ENCODE measurements at places on chromosomes 12 and 14.

DNA sequence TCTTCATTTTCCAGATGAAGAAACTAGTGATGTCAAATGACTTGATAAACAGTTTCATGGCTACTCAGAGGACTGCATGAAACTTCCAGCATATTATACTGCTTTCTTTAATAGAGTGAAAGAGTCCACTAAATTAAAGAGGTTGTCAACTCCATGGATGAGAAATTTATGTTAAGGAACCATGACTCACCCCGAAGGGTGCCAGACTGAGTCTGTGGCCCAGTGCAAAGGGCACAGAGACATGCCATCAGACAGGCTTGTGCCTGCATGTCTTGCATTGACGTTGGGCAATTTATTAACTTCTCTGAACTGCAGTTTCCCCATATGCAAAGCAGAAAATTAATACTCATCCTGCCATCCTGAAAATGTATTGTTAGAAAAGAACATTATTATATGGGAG is 382.4 kb downstream of the APAF1 start:
- DNase-seq = no peak

DNA sequence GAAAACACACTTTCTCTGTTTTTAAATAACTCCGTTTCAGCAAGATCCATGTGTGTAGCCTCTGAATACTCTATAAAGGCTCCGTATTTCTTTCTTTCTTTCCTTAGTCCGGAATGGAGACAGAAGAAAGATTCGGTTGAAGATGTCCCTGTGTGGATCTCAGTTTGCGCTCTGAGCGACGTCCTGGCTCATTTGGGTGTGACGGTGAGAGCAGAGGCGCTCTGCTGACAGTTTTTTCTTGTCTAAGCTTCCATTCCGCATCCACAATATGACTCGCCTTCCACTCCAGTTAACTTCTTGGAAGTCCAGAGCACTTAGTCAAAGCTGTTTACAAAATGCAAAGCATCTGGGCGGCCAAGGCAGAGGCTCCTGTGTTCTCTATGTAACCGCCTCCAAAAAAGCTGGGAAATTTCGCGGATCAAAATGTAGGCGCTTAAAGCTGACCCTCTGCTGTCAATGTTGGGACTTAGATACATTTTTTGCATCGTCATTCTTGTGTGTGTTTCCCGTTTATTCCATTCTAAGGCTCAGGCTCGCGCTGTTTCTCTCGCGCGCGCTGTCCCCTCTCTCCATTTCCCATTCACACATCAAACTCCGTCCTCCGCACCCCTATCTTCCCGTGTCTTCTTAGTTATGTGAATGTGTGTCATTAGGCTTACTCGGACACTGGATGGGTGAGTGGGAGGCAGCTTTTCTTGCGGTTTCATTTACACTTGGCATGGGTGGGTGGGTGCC is 880 bp upstream of the FLRT2 start:
- peak; percentile 84 for DNase-seq

- DNase-seq = no peak
Observed at GRCh38 chr14:72499746-72500145, 394.2 kb downstream of the DPF3 start.

DNA sequence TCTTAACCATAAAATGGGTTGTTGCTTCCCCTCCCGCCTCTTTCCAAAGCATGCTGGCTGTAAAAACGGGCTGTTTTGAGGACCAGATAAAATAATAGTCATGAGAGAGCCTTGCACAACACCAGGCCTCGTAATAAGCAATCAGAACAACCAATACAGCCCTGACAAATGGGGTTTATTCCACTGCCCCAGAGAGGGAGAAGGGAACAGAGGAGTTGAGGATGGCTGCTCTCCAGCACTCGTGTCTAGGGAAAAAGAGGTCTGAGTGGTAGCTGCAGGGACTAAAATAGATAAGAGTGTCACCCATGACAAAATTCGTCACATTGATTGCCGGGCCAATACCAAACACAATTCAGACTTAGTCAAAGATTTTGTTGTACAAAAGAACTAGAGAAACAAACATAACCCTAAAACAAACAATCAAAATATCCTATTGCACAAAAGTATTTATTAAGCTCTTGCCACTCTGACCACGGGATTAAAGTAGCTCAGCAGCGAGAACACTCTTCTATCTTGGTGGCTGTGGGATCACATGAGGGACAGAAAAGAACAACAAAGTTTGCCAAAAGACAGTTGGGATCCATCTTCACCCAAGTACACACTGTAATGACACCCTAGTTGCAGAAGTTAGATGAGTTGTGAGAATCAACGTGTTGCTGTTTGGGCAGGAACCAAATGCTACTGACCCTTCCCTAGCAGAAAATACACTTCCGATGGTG is 188.0 kb downstream of the FOXN3 start:
- no peak for DNase-seq

GRCh38 chr14:50599700-50600444 is 39.9 kb downstream of the ATL1 start:
- peak; percentile 50 for DNase-seq

GRCh38 chr12:3613641-3614395 is 122.8 kb downstream of the PRMT8 start:
- DNase-seq = no peak

DNA sequence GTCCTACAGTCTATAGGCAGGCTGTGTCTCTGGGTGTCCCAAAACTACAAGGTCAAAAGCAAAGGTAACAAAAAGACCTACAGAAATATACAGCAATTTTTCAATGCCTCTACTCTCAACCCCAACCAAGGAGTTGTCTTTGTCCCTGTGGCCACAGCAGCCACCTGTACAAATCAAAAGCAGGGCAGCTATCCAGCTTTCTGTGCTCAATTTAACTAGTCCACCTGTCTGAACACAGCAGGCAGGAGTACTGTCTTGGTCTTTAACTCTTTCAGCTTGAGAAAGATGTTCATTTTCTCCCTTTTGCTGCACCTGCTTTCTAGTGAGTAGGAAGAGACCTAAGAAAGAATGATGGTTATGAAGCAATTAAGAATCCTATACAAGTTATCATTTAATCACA is 19.7 kb downstream of the GDF11 start:
- DNase-seq = no peak

DNA sequence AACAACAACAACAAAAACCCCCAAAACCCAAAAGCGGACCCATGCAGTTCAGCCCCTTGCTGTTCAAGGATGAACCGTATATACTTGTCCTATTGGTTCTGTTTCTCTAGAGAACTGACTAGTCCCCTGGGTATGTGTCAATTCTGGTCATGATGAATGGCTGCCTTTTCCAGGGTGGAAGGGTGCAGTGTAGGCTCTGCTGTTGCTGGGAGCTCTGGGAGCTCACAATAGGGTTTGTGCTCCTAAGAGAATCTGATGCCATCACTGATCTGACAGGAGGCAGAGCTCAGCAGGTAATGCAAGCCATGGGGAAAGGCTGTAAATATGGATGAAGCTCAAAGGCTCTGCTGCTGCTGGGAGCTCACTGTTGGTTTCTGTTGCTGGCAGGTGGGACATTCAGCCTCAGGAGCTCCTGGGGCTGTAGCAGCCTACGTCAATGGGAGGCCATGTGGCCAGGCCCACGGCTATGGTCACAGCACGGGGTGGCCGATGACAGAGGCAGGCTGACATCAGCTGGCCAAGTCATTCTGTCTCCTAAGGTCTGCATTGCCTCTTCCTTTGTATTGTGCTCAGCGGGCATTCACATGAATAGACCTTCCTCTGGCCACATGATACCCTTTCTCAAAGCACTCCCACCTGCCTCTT is 37.9 kb downstream of the DLK1 start:
- DNase-seq = no peak

- DNase-seq = no peak
Observed at GRCh38 chr12:71291746-71292145, 133.9 kb upstream of the TSPAN8 start.

GRCh38 chr12:80634903-80635302 is 72.5 kb upstream of the MYF6 start:
- no peak for DNase-seq

DNA sequence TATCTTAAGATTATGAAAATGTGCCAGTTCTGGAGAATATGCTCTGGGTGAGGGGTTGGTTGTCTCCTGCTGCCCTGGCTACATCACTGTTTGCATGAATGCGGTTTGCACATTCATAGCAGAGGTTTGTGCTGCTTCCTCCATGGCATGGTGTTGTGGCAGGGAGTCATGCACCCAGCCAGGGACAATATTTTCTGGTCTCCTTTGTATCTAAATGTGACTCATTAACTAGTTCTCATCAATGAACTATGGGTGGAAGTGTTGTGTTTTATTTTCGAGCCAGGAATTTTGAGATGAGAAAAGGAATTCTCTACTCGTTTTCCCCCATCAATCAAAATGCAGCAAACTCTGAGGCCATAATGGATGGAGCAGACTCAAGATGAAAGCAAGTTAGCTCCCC is 527.3 kb downstream of the SNAPC1 start:
- DNase-seq = peak; percentile 9

DNA sequence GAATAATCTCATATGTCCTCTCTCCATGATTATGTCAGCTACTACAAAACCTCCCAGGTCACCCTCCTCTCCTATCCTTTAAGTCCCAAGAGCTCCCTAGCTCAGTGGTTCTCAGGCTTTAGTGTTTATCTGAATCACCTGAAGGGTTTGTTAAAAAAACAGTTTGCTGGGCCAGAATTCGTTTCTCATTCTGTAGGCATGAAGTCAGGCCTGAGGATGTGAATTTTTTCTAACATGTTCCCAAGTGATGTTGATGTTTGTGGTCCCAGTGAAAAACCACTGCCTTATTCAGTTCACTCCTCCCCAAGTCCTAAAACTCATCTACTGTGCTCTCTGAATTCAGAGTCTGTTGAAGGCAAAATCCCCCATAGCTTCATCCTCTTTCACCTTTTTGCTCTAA is 241.4 kb downstream of the ETNK1 start:
- no peak for DNase-seq

GRCh38 chr14:105315211-105315721 is 718 bp downstream of the PACS2 start:
- no peak for DNase-seq
